ENCODE measurements at places on chromosomes 1 and 21. TPM values are rescaled to one million over a fixed set of nuclear protein-coding genes. Genes with fewer than 3 reads are reported as not detected.

GRCh38 chr1:26358411-26359384 lies 4.8 kb upstream of the CRYBG2 start:
- no peaks in the 10 kb centered on the region for H3K27me3 ChIP-seq
- no peaks in the 10 kb centered on the region for H3K36me3 ChIP-seq
- DNase-seq = no peak
- H3K27ac ChIP-seq = no peak overlapping the region

DNA sequence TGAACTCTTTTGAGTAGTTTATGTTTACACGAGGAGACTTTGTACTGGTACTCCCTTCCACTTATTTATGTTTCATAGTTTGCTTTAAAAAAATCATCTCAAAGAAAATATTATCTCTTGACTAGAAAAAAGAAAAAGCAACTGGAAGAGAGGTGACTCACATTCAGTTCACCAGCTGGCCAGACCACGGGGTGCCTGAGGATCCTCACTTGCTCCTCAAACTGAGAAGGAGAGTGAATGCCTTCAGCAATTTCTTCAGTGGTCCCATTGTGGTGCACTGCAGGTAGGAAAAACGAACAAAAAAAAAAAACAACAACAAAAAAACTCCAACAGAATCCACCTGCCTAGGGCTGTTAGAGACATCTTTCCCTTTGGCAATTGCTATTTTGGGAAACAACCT lies 102.9 kb downstream of the PTPRC start:
- H3K36me3 ChIP-seq = no peaks in the 10 kb centered on the region
- H3K27me3 ChIP-seq = no peaks in the 10 kb centered on the region

DNA sequence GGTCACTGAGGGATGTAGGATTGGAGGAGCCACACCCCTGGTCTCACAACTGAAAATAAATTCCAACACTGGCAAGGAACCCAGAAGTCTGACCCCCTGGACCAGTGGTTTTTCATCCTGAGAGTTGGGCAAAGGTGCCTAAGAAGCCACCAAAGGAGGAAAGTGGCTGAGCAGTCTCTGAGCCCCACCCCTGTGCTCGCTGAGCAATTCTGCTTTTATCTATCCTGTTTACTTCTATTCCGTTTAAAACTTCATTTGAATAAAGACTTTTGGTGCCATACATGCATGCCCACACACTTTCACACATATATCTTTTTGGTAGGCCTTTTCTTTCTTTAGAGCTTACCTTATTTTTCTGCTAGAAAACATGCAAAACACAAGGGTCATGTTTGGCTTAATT lies 13.9 kb upstream of the CD53 start:
- no peaks in the 10 kb centered on the region for H3K36me3 ChIP-seq
- H3K4me1 ChIP-seq = no peaks in the 10 kb centered on the region
- H3K4me3 ChIP-seq = no peak overlapping the region
- no peaks in the 10 kb centered on the region for H3K27me3 ChIP-seq
- no peak overlapping the region for H3K27ac ChIP-seq

DNA sequence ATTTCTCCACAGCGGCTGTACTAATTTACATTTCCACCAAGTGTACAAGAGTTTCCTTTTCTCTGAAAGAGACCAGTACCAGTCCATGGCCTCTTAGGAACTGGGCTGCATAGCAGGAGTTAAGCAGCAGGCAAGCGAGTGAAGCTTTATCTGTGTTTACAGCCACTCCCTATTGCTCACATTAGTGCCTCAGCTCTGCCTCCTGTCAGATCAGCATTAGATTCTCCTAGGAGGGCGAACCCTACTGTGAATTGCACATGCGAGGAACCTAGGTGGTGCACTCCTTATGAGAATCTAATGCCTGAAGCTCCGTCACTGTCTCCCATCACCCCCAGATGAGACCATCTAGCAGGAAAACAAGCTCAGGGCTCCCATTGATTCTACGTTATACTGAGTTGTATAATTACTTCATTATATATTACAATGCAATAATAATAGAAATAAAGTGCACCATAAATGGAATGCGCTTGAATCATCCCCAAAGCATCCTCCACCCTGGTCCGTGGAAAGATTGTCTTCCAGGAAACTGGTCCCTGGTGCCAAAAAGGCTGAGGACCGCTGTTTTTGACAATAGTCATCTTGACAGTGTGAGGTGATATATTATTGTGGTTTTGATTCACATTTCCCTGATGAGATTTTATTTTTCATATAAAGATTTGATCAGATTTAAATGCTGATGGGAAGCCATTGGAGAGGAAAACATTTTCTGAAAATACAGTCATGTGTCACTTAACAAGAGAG lies 45.5 kb upstream of the MRPS6 start:
- DNase-seq = no peak
- no peaks in the 10 kb centered on the region for H3K4me1 ChIP-seq
- no peaks in the 10 kb centered on the region for H3K27me3 ChIP-seq
- H3K36me3 ChIP-seq = no peaks in the 10 kb centered on the region
- no peak overlapping the region for H3K4me3 ChIP-seq
- H3K27ac ChIP-seq = no peak overlapping the region

DNA sequence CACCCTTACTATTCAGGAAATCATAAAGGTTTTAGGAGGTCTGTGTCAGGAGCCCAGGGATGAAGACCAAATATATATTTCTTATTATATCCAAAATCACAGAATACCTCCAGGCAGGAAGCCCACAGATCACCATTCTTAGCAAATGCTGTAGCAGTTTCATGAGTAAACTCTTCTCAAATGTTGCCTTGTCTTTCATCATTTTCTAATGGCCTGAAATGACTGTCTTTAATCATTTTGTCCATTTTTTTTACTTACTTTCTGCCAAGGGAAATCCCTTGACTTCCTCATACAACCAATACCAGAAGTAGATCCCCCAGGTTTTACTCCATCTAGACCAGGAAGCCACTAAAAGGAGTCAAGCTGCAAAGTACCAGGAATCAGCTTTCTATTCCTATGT lies 32.4 kb downstream of the PSMG1 start:
- no peaks in the 10 kb centered on the region for H3K4me1 ChIP-seq
- no peaks in the 10 kb centered on the region for H3K36me3 ChIP-seq
- H3K27ac ChIP-seq = no peak overlapping the region

- no peaks in the 10 kb centered on the region for H3K27me3 ChIP-seq
- H3K27ac ChIP-seq = no peak overlapping the region
- no peaks in the 10 kb centered on the region for H3K4me1 ChIP-seq
- DNase-seq = no peak
- no peaks in the 10 kb centered on the region for H3K36me3 ChIP-seq
Measured at GRCh38 chr1:62778208-62778607, 5.7 kb upstream of the ATG4C start.

GPR25 gene
- total RNA-seq = 0.87 TPM

C1orf50 gene
- 9.4 TPM for total RNA-seq

TNFRSF9 gene
- total RNA-seq = 0.06 TPM

TRIM67 gene
- 0.19 TPM for total RNA-seq

All from testis (tissue), 5 donors.